ENCODE measurements at places on chromosomes 4 and X. TPM values are rescaled to one million over a fixed set of nuclear protein-coding genes. Genes with fewer than 3 reads are reported as not detected.

The MID2 gene
- 4.8 TPM for total RNA-seq

The SMIM10 gene
- total RNA-seq, result 0.33 TPM

The FGF13 gene
- 0.55 TPM for total RNA-seq

The TMEM154 gene
- total RNA-seq, result 2.1 TPM

The MAGEA8 gene
- not detected for total RNA-seq

The LETM1 gene
- total RNA-seq, result 28.1 TPM

The GUCY1B1 gene
- 2.1 TPM for total RNA-seq

The ARL9 gene
- total RNA-seq, result 0.13 TPM

The SHROOM3 gene
- total RNA-seq, result 39.9 TPM

The CXCL6 gene
- total RNA-seq, result 1.1 TPM

- DNase-seq, result no peak
Measured at GRCh38 chr4:176377780-176378179, 58.0 kb downstream of the SPCS3 start.

GRCh38 chrX:72271812-72272211 lies 5.2 kb downstream of the RPS4X start:
- no peak for DNase-seq

- peak; percentile 62 for DNase-seq
Measured at GRCh38 chrX:101417981-101418841, 10.2 kb downstream of the HNRNPH2 start.

- no peak for DNase-seq
Measured at GRCh38 chr4:128653527-128654444, 155.7 kb upstream of the JADE1 start.

DNA sequence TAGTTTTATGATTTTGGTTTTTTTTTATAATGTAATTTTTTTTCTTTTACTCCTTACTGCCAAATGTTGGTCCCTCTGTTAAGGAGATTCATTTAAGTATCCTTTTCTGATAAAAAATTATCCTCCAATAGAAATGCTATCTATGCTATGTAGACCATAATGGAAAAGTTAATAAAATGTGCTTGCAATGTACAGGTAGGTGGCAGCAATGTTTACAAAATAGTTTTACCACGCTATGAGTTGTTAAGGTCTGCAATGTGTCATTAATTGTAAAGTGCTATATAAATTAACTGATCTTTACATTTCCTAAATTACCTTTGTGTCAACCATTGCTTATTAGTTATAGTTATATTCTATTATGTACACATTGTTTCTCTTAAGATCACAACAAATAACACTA lies 3.8 kb upstream of the CENPC start:
- DNase-seq, result no peak

DNA sequence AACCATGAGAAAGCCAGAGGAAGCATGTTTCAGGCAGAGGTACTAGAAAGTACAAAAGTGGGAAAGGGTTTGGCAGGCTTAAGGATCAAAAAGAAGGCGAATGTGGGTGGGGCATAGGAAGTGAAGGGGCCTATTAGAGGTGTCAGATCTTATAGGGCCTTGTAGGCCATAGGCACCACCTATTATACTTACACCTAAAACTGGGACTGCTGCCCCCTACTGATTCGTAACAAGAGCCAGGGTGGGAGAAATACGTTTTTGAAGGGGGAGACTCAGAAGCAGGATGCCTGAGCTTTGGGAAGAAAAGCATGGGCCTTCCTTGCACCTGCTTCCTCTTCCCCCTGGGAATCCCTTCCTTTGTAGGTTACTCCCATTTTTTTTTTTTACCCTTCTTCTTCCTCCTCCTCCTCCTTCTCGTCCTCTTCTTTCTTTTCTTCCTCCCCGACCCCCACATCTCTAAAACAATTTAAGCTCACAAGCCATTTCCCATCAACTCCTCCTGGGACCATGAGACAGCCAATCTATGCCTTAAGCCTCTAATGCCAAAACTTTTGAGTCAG lies 40.7 kb upstream of the GPC3 start:
- no peak for DNase-seq

GRCh38 chrX:39728852-39729598 lies 368.7 kb downstream of the BCOR start:
- DNase-seq, result no peak

DNA sequence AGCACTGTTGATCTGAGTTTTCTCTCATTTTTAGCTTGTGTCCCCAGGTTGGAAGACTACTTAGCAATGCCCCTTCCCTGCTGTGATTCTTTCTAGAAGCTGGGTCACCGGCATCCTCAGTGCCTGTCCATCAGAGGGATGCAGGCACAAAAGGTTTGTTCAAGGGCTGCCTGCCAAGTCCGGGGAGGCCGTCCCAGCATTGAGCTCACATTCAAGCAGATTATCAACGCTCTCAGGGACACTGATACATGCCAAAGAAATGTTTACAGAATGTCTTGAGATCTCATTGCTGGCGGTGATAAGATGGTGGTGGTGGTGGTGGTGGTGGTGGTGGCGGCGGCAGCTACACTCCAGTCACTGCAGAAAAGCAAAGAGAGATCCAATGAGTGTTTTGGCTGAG lies 79.6 kb upstream of the VCX3A start:
- no peak for DNase-seq

DNA sequence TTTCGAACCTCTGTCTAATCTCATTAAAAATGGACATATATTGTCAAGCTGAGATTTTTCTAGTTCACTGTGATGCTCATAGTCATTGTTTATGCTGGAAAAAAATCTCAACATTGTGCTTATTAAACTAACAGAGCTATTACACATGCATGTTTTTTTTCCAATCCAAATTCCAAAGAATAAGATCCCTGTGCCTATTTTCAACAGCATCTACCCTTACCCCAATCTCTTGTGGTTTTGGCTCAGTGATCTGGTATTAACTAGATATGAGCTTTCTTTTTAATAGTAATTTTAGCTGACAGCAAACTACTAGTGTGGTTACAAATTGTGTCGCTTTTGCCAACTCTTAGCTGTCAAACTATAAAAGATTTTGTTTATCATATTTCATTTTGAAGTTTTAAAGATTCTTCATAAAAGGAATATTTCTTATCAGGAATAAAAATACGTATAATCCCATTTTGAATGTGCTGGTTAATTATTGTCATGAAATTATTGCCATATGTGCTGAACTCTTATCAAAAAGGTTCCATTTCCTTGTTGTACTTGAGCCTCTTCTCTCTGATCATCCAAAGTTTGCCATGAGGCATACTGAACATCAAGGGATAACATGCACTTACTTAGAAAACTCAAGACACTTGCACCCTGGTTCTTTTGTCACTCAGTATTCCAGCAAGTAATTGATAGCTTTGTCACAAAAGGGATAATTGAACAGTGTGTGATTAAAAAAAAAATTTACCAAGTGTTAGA lies 241.2 kb downstream of the ARHGAP24 start:
- DNase-seq, result no peak

DNA sequence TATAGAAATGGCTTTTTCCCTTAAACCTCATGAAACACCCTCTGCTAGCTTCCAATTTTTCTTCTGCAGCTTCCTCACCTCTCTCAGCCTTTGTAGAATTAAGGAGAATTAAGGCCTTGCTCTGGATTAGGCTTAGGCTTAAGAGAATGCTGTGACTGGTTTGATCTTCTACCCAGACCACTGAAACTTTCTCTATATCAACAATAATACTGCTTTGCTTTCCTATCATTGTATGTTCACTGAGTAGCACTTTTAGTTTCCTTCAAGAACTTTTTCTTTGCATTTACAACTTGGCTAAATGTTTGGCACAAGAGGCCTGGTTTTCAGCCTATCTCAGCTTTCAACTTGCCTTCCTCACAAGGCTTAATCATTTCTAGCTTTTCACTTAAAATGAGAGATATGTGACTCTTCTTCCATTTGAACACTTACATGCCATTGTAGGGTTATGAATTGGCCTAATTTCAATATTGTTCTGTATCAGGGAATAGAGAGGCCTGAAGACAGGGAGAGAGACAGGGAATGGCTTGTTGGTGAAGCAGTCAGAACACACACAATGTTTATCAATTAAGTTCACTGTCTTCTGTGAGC lies 28.2 kb downstream of the TMEM154 start:
- no peak for DNase-seq

DNA sequence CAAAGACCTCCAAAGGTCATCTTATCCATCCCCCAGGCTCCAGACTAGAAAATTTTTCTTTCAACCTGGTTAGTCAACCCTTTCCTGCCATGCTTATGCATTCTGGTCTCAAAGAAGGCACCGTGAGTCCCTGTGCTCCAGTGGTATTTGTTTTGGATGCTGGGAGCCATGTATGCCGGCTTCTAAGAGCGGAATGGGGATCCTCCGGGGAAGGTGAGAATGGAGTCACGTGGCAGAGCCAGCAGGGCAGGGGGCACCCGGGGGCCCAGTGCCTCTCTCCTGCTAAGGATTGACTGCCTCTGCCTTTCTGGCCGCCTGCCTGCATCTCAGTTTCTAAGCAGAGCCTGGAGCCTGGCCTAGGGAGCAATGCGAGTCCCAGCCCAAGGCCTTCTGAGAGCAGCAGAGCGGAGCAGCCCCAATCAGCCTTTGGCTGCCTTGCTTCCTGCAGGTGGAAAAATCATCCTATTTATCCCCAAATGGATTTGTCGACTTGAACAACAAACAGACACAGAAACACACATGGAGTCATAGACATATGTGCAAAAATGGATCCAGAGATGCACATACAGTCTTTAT lies 141.0 kb downstream of the PJA1 start:
- no peak for DNase-seq

DNA sequence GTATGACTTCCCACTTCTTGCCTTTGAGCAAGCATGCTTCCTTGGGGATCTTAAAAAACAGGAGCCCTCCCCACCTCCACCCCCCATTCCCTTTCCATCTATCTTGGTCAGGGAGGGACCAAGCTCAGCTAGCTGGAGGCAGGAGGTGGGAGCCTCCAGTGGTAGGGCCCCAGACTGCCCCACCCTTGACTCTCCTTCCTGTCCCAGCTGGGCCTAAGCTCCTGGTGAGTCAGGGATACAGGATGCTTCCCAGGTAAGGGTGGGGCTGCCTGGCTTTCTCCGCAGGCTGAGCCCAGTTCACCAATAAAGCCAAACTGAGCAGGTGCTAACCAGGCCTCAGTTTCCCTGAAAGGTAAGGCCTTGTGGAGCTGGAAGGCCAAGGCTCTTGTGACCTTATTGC lies 15.2 kb downstream of the EFNB1 start:
- DNase-seq, result no peak

- DNase-seq, result no peak
Measured at GRCh38 chrX:97551821-97552220, 668.1 kb downstream of the RPA4 start.

- DNase-seq, result no peak
Measured at GRCh38 chr4:15416357-15417232, 11.2 kb upstream of the C1QTNF7 start.

DNA sequence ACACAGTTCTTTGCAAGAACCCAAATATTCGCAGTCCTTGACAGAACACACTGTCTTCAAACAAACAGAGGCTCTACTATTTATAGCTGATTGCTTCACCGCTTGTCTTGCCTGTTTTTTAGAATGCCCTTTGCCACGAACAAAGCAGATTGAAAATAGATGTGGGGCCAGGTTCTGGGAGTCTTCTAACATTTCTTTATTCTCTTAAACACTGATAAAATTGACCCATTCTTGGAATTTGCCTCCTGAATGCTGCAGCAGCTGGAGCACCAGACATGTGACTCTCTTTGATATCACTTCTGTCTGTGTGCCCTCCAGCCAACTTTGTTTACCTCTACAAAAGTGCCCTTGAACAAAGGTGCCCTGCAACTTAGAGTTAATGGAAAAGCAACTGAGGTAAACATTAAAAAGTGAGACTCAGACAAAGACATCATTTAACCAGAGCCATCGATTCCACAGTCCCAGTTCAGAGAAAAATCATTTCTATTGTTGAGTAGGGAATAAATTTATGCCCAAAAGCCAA lies 64.2 kb upstream of the SPP1 start:
- no peak for DNase-seq

GRCh38 chr4:27011401-27011800 lies 150.8 kb downstream of the STIM2 start:
- no peak for DNase-seq

DNA sequence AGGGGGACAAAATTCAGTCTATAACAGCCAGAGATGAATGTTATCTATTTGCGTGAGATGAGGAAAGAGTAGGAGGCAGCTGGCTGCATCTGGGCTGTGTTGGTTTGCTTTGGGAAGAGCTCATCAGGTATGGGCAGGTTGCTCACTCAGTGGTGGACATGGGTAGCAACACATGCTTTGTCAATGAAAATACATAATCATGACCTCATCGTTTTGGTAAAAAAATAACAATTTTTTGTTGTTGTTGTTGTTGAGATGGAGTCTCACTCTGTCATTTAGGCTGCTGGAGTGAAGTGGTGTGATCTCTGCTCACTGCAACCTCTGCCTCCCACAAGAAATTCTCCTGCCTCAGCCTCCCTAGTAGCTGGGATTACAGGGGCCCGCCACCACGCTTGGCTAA lies 16.3 kb upstream of the GLOD5 start:
- no peak for DNase-seq

GRCh38 chr4:158588777-158589176 lies 67.1 kb downstream of the RXFP1 start:
- DNase-seq, result no peak

DNA sequence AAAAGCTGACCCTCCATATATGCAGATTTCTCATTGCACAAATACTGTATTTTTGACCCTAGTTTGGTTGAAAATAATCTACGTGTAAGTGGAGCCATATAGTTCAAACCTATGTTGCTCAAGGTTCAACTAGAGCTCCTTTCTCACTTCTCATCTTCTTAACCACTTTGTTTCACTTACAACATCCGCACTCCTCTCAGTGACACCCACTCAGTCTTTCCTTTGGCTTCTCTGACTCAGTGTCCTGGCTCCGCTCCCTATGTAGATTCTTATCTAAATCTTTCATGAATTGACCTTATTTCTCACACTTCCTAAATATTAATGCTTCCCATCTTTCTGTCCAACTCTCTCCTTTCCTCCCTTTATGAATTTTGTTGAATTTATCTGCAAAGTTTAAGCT lies 32.9 kb upstream of the DKK2 start:
- no peak for DNase-seq

DNA sequence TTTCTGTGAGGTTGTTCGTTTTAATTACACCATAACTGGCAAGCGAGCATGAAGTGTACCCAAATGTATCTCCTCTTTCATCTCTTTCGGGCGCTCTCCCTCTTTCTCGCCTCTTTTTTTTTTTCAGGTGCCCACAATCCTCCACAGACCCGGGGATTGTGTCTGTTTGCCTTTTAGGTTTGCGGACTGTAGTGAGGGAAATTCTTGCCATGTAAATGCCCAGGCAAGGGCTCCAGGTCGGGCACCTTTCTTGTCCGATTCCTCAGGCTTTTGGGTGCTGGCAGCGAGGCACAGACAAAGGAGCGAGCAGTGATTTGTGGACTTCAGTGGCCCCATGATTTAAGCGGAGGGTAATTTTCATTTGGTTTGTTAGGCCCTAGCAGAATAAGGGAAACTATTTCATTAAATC lies 1.1 kb upstream of the PHOX2B start:
- no peak for DNase-seq

- no peak for DNase-seq
Measured at GRCh38 chr4:173415885-173416653, 17.2 kb upstream of the SCRG1 start.

- no peak for DNase-seq
Measured at GRCh38 chrX:12332786-12333347, 194.6 kb downstream of the FRMPD4 start.

GRCh38 chr4:153969542-153969941 lies 180.7 kb upstream of the SFRP2 start:
- DNase-seq, result no peak

- DNase-seq, result no peak
Measured at GRCh38 chr4:30860978-30861377, 140.8 kb downstream of the PCDH7 start.

Measured in left lobe of liver (tissue), 2 donors.